ENCODE measurements at places on chromosomes 11 and 22.
A peak's percentile ranks its signal among the peaks of the same experiment; 100 is the strongest.

- no peak for DNase-seq
These were observed 26.7 kb downstream of the GRAP2 start for GRCh38 chr22:39927544-39927943.

DNA sequence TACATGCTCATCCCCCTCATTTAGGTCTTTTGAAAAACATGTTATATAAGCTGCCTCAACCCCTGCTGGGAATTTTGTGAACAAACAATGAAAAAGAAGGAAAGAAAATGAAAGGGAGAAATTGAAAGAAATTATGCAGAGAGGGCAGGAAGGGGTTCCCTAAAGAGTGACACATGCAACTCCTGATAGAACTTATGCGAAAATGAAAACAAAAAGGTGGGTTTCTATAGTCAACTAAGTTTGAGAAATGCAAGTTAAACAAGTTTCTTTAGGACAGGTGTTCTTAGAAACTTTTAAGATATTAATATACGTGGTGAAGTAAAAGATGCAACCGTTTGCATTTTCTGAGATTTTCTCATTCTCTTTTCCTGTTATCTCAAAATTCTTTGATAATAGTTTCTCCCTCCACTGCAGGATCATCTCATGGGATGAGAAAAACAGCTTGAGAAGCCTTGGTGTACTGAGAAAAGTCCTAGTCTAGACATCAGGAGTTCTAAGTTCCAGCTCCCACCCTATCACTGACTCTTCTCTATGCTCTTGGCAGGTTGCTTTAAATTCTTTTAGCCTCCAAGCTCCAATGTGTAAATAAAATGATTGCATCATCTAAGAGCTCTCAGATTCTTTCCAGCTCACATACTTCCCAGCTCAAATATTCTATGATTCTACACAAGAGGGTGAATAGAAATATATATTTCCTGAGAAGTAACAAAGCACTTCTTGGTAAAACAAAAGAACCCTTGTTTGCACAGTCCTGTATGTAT lies 109.2 kb downstream of the FAM76B start:
- DNase-seq, result no peak

- DNase-seq, result peak; percentile 33
These were observed 78.5 kb downstream of the PLEKHA7 start for GRCh38 chr11:16935518-16936302.

- DNase-seq, result no peak
These were observed 88.3 kb downstream of the AMOTL1 start for GRCh38 chr11:94856443-94856842.

DNA sequence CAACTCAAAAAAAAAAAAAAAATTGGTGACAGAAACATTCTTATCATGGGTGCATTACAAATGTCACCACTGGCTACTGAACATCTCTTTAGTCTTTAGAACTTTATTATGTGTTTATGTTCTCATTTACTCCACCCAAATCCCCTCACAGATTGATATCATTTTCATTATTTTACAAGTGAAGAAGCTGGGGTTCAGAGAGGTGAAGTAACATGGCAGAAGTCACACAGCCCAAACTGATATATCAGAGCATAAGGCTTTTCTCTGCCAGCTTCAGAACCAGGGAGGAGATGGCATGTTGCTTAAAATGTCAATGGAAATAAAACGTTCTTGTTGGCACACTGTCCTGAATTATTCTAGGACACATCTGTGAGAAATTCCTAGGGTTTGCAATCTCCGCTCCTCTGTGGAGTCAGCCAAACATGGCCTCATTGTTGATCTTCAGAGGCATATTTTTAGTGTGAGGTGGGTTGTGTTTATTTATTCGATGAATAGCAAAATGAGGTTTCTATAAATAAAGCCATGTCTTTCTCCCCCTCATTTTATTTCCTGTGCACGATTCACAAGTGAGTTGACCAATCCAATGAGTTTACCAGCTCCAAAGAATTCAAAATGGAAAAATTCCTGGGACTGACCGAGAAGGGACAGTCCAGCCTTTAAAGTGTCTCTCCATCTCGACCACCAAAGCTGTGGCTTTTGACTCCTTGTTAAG lies 72.9 kb upstream of the ANO1 start:
- no peak for DNase-seq

GRCh38 chr11:118921929-118922744 lies 3.6 kb downstream of the BCL9L start:
- DNase-seq, result no peak
